Hindlimb muscle (tissue), 1 donor: ENCODE measurements at places on chromosomes 5 and 9. TPM values are rescaled to one million over a fixed set of nuclear protein-coding genes. Genes with fewer than 3 reads are reported as not detected.

- no peak for DNase-seq
Observed at GRCh38 chr5:103371046-103371607, 112.6 kb downstream of the MACIR start.

PARP8 gene
- polyA plus RNA-seq, result 13.2 TPM

DNA sequence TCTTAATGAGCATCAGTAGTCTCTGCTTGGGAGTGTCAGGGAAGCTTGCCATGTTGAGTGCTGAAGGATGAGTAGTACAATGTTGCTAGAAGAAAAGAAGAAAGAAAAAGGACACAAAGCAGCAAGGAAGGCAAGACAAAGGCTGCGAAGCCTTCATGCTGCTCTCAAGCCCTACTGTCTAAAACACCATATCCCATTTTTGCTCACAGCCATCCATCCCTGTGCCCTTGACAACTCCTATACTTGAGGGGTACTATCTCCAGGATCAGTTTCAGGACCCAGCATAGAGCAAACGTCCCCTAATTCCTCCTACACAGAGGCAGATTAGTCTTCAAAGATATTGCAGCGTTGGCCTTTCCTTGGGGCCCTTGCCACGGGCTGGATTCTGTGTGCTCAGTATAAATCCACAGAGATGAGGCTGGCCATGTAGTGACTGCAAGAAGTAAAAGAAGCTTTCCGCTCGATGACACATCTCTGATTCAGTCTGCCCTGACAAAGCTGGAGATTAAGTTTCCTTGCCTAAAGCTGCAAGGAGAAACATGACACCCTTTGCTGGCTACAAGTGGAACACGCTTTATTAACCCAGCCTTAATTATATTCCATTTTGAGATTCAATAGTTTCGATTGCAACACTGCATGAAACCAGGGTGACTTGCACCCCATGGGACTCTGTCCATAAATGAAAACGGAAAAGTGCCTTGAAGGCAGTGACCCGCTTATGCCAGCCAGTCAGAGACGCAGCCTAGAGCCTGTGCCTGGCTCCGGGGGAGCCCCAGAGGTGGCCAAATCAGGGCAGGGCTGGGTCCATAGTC, 304.6 kb downstream of the ACTL7B start:
- DNase-seq, result no peak

DNA sequence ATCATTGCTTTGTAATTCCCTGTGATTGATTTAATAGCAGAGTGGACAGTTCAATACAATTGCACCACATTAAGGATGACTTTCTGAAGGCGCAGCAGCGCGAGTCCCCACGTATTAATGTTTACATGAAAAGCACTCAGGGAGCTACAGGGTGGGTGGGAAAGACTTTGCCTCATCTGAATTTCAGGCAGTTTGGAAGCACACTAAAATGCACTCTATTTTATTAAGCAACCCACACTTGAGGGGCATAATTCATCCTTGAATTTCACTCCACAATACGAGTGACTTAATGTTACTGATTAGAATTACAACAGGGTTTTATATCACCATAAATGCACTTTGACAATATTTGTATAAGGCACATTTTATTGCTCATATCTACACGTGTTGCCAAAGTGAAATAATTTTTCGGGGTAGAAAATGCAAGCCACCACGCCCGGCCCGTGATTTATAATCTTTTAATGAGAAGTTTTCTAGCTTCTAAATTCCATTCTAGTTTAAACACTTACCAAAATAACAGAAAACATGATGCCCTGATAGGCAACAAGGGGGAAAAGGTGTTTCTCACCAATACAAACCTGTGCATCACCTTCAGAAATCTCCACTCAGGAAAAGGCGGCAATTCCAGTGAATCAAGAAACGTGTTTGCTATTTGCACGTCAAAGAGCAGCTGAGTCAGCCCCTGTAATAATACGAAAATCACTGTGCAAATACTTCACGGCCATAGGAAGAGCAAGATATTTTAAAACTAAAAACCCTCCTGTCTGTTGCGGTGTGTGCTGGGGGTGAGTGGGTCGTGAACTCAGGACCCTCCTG, 40.5 kb downstream of the IRX4 start:
- DNase-seq, result no peak

- DNase-seq, result no peak
Observed at GRCh38 chr5:115551415-115551814, 6.8 kb upstream of the FEM1C start.
